ENCODE measurements at places on chromosomes 4 and X. TPM values are rescaled to one million over a fixed set of nuclear protein-coding genes. Genes with fewer than 3 reads are reported as not detected.

GRCh38 chr4:184845367-184846021, 19.7 kb upstream of the ACSL1 start:
- H3K4me1 ChIP-seq, result no peaks in the 10 kb centered on the region
- no peak overlapping the region for H3K27ac ChIP-seq
- no peak for DNase-seq
- H3K27me3 ChIP-seq, result peaks cover 4% of the 10 kb centered on the region
- H3K36me3 ChIP-seq, result no peaks in the 10 kb centered on the region

- H3K4me1 ChIP-seq, result peaks cover 3% of the 10 kb centered on the region
- H3K27ac ChIP-seq, result no peak overlapping the region
- no peaks in the 10 kb centered on the region for H3K36me3 ChIP-seq
- no peak overlapping the region for H3K4me3 ChIP-seq
- DNase-seq, result no peak
Observed at GRCh38 chrX:71292669-71293365, 8.7 kb upstream of the ITGB1BP2 start.

DNA sequence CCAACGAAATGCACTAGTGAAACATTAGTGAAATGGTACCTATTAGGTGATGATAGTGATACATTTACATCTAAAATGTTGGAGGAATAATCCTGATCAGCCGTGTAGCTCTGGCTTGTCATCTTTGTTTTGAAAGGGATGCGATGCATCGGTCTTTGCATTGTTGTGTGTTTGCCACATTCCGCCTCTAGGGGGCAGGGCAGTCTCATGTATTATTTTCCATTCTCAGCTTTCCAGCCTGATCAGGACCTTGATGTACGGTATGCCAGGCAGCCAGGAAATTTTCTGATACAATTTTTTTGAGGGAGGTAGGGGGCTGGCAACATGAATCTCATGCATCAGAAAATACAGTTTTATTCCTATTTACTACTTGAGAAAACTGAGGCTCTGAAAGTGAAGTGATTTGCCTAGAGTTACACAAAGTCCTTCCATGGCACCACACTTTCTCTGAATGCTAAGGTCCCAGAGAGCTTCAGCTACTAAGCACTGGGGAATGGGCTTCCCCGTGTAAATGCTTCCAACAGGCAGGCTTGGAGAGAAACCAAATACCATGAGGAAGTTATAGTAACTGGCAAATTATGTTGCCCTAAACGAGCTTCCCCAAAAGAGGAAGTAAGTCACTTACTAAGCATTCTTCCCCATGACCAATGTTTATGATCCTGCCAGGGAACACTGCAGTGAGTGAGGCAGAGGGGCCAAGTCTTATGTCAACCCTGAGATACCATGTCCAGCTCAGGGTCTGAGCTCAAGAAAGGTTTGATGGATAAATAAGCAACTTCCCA, 31.8 kb upstream of the IQSEC2 start:
- H3K4me1 ChIP-seq, result no peaks in the 10 kb centered on the region
- no peaks in the 10 kb centered on the region for H3K36me3 ChIP-seq
- H3K4me3 ChIP-seq, result no peak overlapping the region
- peaks cover 2% of the 10 kb centered on the region for H3K27me3 ChIP-seq
- peak; percentile 67 for DNase-seq

- H3K27me3 ChIP-seq, result no peaks in the 10 kb centered on the region
- H3K27ac ChIP-seq, result no peak overlapping the region
- no peaks in the 10 kb centered on the region for H3K36me3 ChIP-seq
- H3K4me1 ChIP-seq, result no peaks in the 10 kb centered on the region
- no peak overlapping the region for H3K4me3 ChIP-seq
Observed at GRCh38 chrX:9781941-9782340, 4.3 kb upstream of the SHROOM2 start.

- peak; percentile 25 for DNase-seq
- peaks cover 4% of the 10 kb centered on the region for H3K27me3 ChIP-seq
- peak overlapping the region; percentile 80 for H3K4me3 ChIP-seq
- no peaks in the 10 kb centered on the region for H3K36me3 ChIP-seq
- peaks cover 10% of the 10 kb centered on the region for H3K4me1 ChIP-seq
Observed at GRCh38 chrX:9466124-9466495, 1.3 kb downstream of the TBL1X start.

- H3K4me1 ChIP-seq, result peaks cover 9% of the 10 kb centered on the region
- no peak overlapping the region for H3K4me3 ChIP-seq
- no peak for DNase-seq
- H3K27ac ChIP-seq, result no peak overlapping the region
- H3K27me3 ChIP-seq, result no peaks in the 10 kb centered on the region
Observed at GRCh38 chr4:182385897-182386296, 142.7 kb downstream of the TENM3 start.

GRCh38 chr4:77994194-77994721, 62.9 kb upstream of the FRAS1 start:
- no peak for DNase-seq
- H3K27ac ChIP-seq, result no peak overlapping the region
- H3K4me3 ChIP-seq, result no peak overlapping the region
- no peaks in the 10 kb centered on the region for H3K36me3 ChIP-seq
- H3K27me3 ChIP-seq, result no peaks in the 10 kb centered on the region
- peaks cover 4% of the 10 kb centered on the region for H3K4me1 ChIP-seq

GRCh38 chrX:55488006-55488592, 1.5 kb downstream of the USP51 start:
- H3K4me1 ChIP-seq, result peaks cover 3% of the 10 kb centered on the region
- no peak for DNase-seq
- H3K27me3 ChIP-seq, result peaks cover 5% of the 10 kb centered on the region

GRCh38 chrX:98071331-98071730, 1187.6 kb downstream of the RPA4 start:
- H3K4me1 ChIP-seq, result peaks cover 2% of the 10 kb centered on the region
- H3K27me3 ChIP-seq, result no peaks in the 10 kb centered on the region
- no peak overlapping the region for H3K4me3 ChIP-seq
- no peaks in the 10 kb centered on the region for H3K36me3 ChIP-seq
- DNase-seq, result no peak
- no peak overlapping the region for H3K27ac ChIP-seq

GRCh38 chr4:5826437-5827107, 66.3 kb downstream of the CRMP1 start:
- peak overlapping the region; percentile 63 for H3K27ac ChIP-seq
- no peak for DNase-seq
- peaks cover 25% of the 10 kb centered on the region for H3K4me1 ChIP-seq
- no peak overlapping the region for H3K4me3 ChIP-seq
- H3K27me3 ChIP-seq, result peaks cover 26% of the 10 kb centered on the region
- H3K36me3 ChIP-seq, result peaks cover 17% of the 10 kb centered on the region

DNA sequence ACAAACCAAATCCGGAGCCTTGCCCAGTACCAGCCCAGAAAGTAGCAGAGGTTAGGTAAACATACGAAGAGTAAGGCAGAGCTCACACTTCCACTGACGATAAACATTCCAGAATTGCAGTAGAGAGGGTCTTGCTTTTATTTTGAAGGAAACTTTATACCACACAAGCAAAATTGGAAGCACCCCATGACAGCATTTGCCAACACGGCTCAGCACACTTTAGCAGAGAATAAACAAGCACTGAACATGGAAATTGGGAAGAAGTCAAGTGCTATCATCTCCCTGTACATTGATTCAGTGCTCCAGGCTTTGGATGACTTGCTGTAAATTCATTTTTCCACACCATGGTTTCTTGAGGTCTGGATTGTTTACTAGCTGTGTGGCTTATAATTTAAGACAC, 160.7 kb upstream of the FAM47C start:
- no peak overlapping the region for H3K27ac ChIP-seq
- DNase-seq, result no peak
- H3K4me1 ChIP-seq, result no peaks in the 10 kb centered on the region
- H3K36me3 ChIP-seq, result no peaks in the 10 kb centered on the region
- no peak overlapping the region for H3K4me3 ChIP-seq

GRCh38 chr4:31343061-31343460, 622.9 kb downstream of the PCDH7 start:
- no peak overlapping the region for H3K4me3 ChIP-seq
- DNase-seq, result no peak

- H3K27me3 ChIP-seq, result peaks cover 2% of the 10 kb centered on the region
- H3K27ac ChIP-seq, result no peak overlapping the region
- H3K4me1 ChIP-seq, result no peaks in the 10 kb centered on the region
- H3K4me3 ChIP-seq, result no peak overlapping the region
- no peaks in the 10 kb centered on the region for H3K36me3 ChIP-seq
Observed at GRCh38 chrX:43582540-43582913, 73.6 kb upstream of the MAOA start.

DNA sequence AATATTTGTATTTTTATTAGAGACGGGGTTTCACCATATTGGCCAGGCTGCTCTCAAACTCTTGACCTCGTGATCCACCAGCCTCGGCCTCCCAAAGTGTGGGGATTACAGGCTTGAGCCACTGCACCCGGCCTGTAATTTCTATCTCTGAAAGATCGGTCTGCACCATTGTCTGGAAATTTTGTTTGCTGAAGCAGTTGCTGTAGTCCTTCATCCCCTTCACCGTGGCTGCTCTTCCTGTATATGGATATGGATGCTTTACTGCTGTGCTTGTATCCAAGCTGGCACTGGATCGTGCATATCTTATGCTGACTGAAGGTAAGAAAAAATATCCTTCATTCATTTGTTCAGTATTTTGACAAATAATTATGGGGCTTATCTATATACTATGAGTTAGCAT, 338.4 kb upstream of the GNPDA2 start:
- H3K27ac ChIP-seq, result no peak overlapping the region
- H3K4me3 ChIP-seq, result no peak overlapping the region
- H3K4me1 ChIP-seq, result peaks cover 14% of the 10 kb centered on the region
- H3K27me3 ChIP-seq, result no peaks in the 10 kb centered on the region
- H3K36me3 ChIP-seq, result peaks cover 5% of the 10 kb centered on the region
- DNase-seq, result no peak

GRCh38 chr4:26048950-26049349, 134.9 kb downstream of the SMIM20 start:
- H3K27ac ChIP-seq, result no peak overlapping the region
- H3K36me3 ChIP-seq, result no peaks in the 10 kb centered on the region
- H3K4me1 ChIP-seq, result peaks cover 6% of the 10 kb centered on the region
- DNase-seq, result no peak

DNA sequence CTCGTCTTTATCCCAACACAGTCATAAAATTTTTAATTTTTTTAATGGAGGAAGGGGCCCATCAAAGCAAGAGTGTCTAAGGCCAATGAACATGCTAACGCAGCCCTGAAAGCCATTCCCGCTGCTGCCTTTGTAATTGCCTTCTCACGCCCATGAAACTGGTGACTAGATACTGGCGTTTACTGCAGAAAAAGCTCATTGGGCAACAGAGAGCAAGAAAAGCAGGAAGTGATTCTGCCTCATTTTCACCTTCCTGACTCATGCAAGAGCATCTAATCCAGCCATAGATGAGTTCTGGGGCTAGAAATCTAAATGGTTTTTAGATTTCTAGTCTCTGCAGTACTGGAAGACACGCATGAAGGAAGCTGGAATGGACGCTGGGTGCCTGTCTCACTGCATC, 72.5 kb downstream of the ANXA3 start:
- no peak overlapping the region for H3K27ac ChIP-seq
- no peak overlapping the region for H3K4me3 ChIP-seq
- DNase-seq, result no peak

DNA sequence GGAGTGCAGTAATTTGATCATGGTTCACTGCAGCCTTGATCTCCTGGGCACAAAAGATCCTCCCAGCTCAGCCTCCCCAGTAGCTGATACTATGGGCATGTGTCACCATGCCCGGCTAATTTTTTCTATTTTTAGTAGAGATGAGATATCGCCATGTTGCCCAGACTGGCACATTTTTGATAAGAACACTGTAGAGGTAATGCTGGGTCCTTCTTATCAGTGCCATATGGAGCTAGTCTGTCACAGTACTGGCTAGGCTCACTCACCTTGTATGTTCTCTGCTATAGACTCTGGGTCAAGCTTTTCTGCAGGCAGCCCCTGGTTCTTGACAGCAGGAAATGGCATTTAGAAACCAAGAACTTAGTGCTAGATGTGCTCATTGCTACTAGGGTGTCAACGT, 53.9 kb downstream of the BCOR start:
- no peak overlapping the region for H3K27ac ChIP-seq
- no peaks in the 10 kb centered on the region for H3K4me1 ChIP-seq
- no peaks in the 10 kb centered on the region for H3K27me3 ChIP-seq
- DNase-seq, result no peak
- H3K36me3 ChIP-seq, result peaks cover 16% of the 10 kb centered on the region
- H3K4me3 ChIP-seq, result no peak overlapping the region

Gene PLRG1
- total RNA-seq, result 79.7 TPM

Gene MAP9
- total RNA-seq, result 8.1 TPM

Gene GRIA2
- total RNA-seq, result 21.3 TPM

Gene GLA
- 29.4 TPM for total RNA-seq

Gene MUC7
- total RNA-seq, result not detected

Gene UXT
- 64.3 TPM for total RNA-seq

Gene UBA1
- 503 TPM for total RNA-seq

Gene P2RY8
- total RNA-seq, result 2.3 TPM

Measured in glutamatergic neuron (in vitro differentiated cells).